HT1080 (cell line): ENCODE measurements at places on chromosomes 6 and 20.

DNA sequence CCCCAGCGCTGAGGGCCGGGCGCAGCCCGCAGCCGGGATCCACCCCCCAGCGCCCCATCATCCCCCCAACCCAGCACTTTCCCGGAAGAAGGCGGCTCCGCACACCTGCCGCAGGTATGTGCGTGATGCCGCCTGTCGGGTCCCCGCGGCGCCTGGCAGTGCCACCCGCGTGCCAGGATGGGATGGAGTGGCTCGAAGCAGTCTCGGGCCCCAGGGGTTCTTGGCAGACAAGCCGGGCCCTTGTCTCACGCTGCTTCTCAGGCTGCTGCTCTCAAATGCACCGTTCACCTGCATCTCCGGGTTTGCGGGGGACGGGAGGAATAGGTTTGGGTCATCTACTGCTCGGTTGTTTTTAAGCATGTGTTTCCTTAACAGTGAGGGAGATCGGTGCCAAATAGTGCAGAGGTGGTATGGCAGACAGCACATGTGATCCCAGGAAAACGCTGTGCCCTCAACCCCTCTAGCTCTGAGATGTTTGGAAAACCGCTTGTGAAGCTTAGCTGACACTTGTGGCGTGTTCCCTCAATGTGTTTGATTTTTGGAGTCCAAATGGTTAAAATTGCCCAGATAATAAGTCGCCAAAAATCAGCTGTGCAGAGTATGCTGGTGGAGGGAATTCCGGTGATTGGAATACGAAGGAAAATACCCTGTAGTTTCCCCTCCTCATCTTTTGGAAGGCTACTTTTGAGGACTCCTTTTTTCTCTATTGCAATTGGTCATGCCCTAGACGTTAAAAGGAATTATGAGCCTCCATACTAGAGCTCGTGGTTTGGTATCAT, 926 bp downstream of the MYLIP start:
- peak; percentile 16 for DNase-seq

GRCh38 chr6:140571145-140571544, 1196.7 kb upstream of the CITED2 start:
- DNase-seq = no peak

DNA sequence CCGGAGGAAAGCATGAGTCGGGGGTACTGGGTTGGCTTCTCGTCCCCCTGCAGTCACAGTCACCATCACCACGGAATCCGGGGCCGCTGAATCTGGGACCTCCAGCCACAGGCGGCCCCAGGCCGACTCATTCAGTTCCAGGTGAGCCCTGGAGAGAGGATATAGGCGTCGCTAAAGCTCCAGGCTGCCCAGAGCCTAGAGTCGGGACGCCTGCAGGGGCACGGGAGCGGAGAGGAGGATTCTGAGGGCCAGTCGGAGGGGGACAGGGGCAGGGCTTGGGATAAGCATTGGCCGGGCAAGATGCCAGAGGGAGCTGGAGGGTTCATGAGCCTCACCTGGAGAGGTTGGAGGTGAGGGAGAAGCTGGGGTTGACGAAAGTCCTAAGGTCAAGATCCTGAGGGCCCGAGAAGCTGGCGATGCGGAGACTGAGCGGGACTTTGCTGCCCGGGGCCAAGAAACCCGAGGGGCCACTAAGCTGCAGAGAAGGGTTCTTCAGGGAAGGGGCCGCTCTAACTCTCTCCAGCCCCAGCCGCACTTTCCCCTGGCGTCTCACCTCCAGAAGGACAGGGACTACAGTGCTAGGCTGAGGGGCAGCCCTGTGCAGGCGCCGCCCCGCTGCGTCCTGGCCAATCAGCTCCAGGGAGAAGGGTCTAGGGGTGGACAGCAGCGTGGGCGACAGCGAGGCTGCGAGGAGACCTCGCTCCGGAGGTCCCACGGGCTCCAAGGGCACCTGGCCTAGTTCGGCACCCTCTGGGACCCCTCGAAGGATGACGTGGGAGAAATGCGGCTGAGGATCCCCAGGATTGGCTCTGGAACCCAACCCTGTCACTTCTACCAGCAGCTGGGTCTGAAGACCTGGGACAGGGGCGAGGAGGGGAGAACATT, 3.7 kb downstream of the SAPCD1 start:
- no peak for DNase-seq

DNA sequence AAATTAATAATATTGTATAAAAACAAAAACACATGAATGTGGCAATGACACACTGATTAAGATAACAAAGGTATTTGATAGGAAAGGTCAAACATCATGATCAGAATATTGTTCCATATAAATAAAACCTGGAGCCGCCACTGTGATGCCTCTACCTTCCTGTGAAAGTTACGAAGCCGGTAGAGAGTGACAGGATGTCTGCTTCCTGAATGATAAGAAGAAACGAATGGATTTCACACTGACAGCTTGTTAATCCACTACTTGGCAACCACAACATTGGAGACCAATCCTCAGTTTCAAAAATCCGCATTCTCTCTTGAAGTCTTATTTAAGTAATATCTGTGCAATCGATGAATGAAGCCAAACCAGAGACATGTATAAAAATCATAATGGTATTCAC, 315.1 kb downstream of the HDGFL1 start:
- DNase-seq = no peak

- DNase-seq = no peak
Observed at GRCh38 chr6:122264557-122264956, 134.9 kb upstream of the HSF2 start.

- DNase-seq = no peak
Observed at GRCh38 chr6:10908228-10908627, 21.4 kb downstream of the SYCP2L start.

DNA sequence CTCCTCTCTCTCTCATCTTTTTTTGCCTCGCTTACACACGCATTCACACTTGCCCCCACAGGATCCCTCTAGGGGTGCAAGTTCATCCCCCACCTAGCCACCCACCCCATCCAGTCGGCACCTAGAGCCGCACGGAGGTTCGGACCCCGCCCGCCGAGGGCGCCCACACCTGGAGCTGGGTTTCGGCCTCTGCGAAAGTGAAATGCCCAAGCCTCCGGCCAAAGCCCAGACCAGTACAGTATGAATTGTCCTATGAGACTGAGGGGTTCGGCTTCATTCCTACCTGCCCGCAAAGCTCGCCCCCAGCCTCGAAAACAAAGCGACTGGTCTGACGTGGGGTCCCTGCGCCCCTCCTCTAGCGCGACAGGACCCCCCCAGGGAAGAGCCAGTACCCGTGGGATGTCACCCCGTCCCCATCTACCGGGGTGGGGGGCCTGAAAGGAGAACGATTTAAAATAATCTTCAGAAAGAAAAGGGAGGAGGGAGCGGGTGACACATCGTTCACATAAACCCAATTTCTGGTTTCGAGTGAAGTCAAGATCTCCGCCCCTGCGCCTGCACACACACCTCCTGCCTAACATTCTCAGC, 1.5 kb downstream of the TFAP2A start:
- no peak for DNase-seq

- no peak for DNase-seq
Observed at GRCh38 chr6:36847152-36847551, 7.9 kb upstream of the CPNE5 start.

DNA sequence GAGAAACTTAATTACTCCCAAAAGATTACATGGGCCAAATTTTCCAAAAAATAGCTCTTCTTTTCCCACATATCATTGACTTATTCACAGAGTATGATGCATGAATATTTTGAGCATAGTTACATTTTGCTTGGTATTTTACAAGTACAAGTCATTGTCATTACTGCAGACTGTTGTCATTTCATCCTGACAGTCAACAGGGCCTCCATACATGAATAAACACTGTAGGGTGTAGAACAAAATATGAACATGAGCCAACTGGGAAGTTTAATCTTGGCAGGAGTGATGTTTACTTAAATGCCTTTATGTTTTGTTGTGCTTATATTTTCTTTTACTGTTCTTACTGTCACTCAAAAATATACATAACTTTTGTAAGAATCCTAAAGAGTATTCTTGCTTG, 340.7 kb downstream of the ADGRB3 start:
- no peak for DNase-seq
